Temporal lobe (tissue), 4 donors: ENCODE measurements at places on chromosomes 12 and 14. TPM values are rescaled to one million over a fixed set of nuclear protein-coding genes. Genes with fewer than 3 reads are reported as not detected.

NTF3 gene
- 7.1 TPM for total RNA-seq

TSPAN19 gene
- under 0.01 TPM for total RNA-seq

ACACB gene
- 3.7 TPM for total RNA-seq

APPL2 gene
- 39.3 TPM for total RNA-seq

RERGL gene
- 0.74 TPM for total RNA-seq

DPY19L2 gene
- 38.1 TPM for total RNA-seq

FBXO33 gene
- total RNA-seq = 14.8 TPM

TEX52 gene
- not detected for total RNA-seq

CLMN gene
- total RNA-seq = 0.98 TPM

CMA1 gene
- not detected for total RNA-seq

KLRB1 gene
- total RNA-seq = not detected

SCN8A gene
- 50.6 TPM for total RNA-seq

GPR137C gene
- total RNA-seq = 32.7 TPM

VWF gene
- 15.0 TPM for total RNA-seq

ADAMTS20 gene
- 0.25 TPM for total RNA-seq

TTC9 gene
- total RNA-seq = 20.9 TPM

NANOG gene
- total RNA-seq = not detected

HHIPL1 gene
- 5.9 TPM for total RNA-seq

AKAP6 gene
- 107 TPM for total RNA-seq

RECQL gene
- total RNA-seq = 27.5 TPM

OTOGL gene
- 0.25 TPM for total RNA-seq

PPP1R1A gene
- 7.9 TPM for total RNA-seq

C12orf54 gene
- not detected for total RNA-seq

TROAP gene
- 0.49 TPM for total RNA-seq

HOMEZ gene
- total RNA-seq = 1.7 TPM

ZNF891 gene
- total RNA-seq = 6.6 TPM

CCDC92 gene
- 19.7 TPM for total RNA-seq

PDZRN4 gene
- 41.1 TPM for total RNA-seq

MARK3 gene
- total RNA-seq = 94.7 TPM

NFATC4 gene
- 2.5 TPM for total RNA-seq

AMHR2 gene
- not detected for total RNA-seq

CLEC4A gene
- 0.25 TPM for total RNA-seq

CLEC6A gene
- not detected for total RNA-seq

TRHDE gene
- 14.0 TPM for total RNA-seq

E2F7 gene
- 1.5 TPM for total RNA-seq

TAS2R13 gene
- total RNA-seq = 5.2 TPM

KRT6C gene
- not detected for total RNA-seq

TBPL2 gene
- not detected for total RNA-seq

SERPINA5 gene
- not detected for total RNA-seq

KRT71 gene
- total RNA-seq = 0.25 TPM

MYH6 gene
- total RNA-seq = not detected

SIRT4 gene
- total RNA-seq = 3.9 TPM

SOX5 gene
- total RNA-seq = 101 TPM

GLS2 gene
- 4.2 TPM for total RNA-seq

AHNAK2 gene
- total RNA-seq = 34.4 TPM

SLC25A21 gene
- total RNA-seq = 0.25 TPM

TOMM20L gene
- not detected for total RNA-seq

LMNTD1 gene
- total RNA-seq = 1.2 TPM

PZP gene
- under 0.01 TPM for total RNA-seq

CARMIL3 gene
- 20.4 TPM for total RNA-seq

PLEKHH1 gene
- total RNA-seq = 6.9 TPM
